ENCODE measurements at places on chromosomes 6 and 20.

- DNase-seq = no peak
Measured at GRCh38 chr6:140538926-140539325, 1164.5 kb upstream of the CITED2 start.

DNA sequence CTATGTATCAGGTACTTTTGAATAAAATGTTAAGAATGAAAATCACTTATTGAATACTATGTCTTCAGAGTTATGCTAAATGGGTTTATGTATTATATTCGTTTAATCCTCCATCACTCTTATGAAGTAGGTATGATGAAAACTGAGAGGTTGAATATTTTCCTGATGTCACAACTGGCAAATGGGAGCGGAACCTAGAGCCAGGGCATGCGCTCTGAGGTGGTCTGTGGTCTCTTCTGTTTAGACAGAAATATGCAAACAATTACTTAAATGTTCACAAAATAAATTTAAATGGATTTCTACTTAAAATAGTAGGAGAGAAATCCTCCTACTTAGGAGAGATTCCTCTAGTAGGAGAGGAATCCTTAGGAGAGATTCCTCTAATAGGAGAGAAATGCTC, 21.3 kb upstream of the UTRN start:
- no peak for DNase-seq

DNA sequence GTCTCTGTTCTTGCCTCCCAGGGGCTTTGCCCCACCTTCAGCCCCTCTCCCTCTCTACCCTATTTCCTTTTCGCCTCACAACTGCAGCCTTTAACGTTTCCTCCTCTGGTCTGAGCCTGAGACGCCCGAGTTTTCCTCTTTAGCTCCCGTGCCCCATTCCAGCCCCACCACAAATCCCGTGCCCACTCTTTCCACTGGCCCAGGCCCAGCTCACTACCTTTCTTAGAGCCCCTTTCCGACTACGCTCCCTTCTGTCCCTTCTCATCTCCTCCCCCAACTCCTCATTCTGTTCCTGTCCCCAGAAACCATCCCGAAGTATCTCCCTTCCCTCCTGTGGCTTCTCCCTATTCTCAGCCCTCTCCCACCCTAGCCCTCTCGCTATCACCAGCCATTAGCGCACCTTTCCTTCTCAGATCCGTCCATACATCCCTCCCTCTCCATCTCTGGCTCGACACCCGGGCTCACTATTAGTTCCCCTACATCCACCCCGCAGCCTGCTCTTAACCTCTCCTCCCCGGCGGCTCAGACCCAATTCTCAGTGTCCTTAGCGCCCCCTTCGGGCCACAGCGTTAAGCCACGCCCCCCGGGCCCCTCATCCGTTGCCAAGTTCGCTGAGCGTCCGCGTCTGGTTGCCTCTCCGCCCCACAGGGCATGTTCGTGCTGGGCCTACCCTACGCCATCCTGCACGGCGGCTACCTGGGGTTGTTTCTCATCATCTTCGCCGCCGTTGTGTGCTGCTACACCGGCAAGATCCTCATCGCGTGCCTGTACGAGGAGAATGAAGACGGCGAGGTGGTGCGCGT, 2.7 kb downstream of the SLC32A1 start:
- no peak for DNase-seq

DNA sequence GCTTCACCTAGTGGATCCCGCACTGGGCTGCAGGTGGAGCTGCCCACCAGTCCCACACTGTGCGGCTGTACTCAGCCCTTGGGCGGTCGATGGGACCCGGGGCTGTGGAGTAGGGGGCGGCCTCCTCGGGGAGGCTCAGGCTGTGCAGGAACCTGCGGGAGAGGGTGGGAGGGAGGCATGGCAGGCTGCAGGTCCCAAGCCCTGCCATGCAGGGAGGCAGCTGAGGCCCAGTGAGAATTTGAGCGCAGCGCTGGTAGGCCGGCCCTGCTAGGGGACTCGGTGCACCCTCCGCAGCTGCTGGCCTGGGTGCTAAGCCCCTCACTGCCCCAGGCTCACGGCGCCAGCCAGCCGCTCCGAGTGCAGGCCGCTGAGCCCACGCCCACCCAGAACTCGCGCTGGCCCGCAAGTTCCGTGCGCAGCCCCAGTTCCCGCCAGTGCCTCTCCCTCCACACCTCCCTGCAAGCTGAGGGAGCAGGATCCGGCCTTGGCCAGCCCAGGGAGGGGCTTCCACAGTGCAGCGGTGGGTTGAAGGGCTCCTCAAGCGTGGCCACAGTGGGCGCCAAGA, 1407.6 kb downstream of the EPHA7 start:
- DNase-seq = no peak

GRCh38 chr6:23176471-23176870, 607.1 kb downstream of the HDGFL1 start:
- no peak for DNase-seq

GRCh38 chr20:7085467-7085866, 318.0 kb downstream of the BMP2 start:
- no peak for DNase-seq

DNA sequence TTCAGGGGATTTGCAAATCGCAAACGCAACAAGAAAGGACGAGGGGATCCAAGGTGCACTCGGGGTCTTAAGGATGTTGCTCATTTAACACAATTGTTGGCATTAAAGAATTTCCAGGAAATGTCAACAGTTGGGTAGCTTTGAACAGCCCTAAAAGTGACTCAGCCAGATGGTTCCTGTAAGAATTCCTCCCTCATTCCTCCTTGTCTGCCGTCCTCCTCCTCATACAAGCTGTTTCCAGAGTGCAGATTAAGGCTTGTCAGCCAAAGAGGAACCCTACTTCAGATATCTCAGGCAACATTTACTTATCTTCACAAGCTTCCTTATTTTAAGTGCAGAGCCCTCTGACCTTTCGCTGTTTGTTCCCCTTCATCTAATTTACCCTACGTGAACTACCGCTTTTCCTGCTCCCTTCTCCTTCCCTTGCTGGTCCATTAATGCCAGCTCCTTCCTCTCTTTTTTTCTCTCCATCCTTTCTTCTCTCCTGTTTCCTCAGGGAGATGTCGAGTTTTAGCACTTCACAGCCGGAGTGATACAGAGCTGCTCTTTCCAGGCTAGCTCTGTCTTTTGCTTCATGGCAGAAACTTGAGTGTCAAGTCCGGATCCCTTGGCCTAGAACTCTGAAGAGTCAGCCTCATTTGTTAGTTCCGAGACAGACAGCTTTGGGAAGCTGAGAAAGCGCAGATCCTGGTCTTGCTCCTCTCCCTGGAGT, 26.1 kb upstream of the TBC1D7 start:
- DNase-seq = no peak

- DNase-seq = no peak
Measured at GRCh38 chr6:48183178-48183577, 72.2 kb upstream of the PTCHD4 start.

DNA sequence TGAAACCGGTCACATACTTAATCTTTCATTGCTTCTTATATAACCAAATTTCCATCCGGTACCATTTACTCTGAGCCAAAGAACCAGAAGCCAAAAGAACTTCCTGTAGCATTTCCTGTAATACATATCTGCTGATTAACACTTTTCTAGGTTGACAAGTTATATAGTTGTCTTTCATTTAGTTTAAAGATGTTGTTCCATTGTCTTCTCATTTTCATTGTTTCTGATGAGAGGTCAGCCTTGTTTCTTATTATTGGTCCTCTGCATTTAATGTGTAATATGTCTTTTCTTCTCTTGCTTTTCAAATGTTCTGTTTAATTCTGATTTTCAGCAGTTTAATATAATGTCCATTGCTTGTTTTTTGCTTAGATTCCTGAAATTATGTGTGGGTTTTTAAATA, 214.5 kb upstream of the CCN2 start:
- no peak for DNase-seq

DNA sequence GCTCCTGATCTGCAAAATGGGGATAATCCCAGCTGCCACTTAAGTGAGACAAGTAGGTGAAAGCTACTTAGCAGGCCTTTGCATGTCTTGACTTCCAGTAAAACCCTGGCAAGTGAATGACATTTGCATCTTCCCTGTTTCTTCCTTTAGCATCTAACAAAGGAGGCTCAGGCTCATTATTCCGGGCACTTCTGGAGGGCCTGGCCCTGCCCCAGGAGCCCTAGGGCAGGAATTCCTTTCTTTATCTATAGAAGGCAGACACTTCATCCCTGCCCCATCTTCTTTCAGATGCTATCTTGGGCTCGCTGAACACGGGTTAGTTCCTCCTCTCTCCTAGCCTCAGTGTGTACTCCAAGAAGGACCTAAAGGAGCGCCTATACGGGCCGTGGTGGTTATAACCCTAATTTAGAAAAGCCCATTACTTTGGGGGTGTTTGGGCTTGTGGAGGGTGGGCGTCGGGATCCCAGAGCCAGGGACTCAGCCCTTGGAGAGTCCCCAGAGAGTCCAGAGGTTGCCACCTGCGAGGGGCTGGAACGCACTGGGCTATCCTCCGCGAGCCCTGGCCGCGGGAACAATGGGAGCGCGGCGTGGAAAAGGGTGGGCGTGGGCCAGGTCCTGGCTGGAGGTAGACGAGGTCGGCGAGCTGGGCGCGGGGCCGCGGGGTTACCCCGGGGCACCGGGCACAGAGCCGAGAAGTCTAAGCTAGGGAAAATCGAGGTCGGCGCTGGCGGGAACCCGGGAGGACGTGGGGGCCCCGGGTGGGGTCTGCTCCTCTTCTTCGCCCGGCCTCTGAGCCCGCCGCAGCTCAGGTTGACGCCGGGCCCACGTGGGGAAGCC, 62.8 kb upstream of the EPB41L1 start:
- no peak for DNase-seq

DNA sequence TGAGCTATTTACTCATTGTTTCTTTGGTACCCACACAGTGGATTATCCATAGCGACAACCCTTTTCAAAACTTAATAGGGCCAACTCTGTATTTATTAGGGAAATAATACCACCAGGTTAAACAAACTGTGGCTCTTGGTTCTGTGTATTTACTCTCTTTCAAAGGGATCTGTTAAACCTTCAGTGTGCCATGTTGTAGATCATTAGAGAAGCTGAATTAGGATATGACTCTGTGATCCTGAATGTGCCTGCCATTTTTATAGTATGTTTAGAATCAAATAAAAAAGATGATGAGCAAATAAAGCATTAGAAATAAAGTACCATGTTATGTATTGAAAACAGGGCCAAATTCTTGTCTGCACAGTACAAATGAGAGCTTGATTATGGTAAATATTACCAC, 25.0 kb upstream of the SLC35D3 start:
- DNase-seq = no peak

DNA sequence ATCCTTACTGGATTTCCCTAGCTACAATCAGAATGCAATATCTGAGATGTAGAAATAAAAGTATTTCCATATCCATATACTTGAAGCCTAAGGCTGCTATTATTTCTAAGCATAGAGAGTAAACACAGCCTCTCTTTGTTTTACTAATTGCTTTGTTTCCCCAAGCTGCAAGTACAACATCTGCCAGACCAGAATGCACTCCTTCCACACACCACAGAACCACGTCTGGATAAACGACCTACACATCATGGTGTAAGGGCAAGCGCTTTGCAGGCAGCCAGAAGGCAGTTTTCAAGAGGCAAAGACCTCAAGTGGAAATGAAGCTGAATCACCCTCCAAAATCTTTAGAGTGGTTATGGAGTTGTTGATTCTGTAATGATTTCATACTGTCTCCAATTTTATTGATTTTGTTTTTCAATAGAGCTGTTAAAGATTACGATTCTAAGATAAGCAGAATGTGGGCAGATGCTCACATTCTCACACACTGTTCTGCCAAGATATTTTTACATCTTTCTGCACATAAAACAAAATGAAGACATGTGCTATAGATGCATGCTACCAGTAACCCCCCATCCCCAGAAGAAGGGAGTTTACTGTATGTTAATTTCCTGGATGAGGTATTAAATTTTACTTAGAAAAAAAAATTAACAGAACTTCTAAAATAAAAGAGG, 88.8 kb downstream of the THEMIS start:
- no peak for DNase-seq

GRCh38 chr20:19121463-19121862, 91.0 kb upstream of the SLC24A3 start:
- DNase-seq = peak; percentile 23

- no peak for DNase-seq
Measured at GRCh38 chr6:133779916-133780695, 108.8 kb upstream of the TCF21 start.

Measured in right atrium auricular region (tissue), 2 donors.